ENCODE measurements at places on chromosomes 2 and 18.

DNA sequence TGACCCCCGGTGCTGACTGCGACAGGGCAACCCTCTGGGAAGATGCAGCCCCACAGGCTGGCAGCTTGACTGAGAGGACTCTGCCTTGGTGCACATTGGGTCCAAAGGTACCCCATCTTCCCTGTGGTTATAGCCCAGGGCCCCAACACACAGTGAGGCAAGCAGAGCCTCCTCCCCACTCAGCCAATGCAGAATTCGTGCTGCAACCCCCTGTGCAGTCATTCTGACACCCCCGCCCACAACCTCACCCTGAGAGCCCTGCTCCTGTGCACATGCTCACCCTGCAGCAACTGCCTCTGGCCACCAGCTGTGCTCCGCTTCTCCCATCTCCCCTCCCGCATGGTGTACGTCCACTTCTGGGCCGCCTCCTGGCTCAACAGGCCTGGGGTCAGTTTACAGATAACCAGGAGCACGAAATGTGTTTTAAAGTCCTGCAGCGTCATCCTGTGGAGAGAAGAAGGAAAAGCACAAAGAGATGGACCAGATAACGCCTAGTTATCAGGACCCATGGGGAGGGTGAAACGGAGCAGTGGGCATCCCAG lies 24.4 kb downstream of the CAPN14 start:
- H3K27ac ChIP-seq = no peak overlapping the region
- H3K4me1 ChIP-seq = no peaks in the 10 kb centered on the region
- DNase-seq = no peak
- no peaks in the 10 kb centered on the region for H3K36me3 ChIP-seq
- H3K27me3 ChIP-seq = no peaks in the 10 kb centered on the region

- DNase-seq = no peak
- H3K27ac ChIP-seq = no peak overlapping the region
- no peaks in the 10 kb centered on the region for H3K27me3 ChIP-seq
- no peaks in the 10 kb centered on the region for H3K36me3 ChIP-seq
Observed at GRCh38 chr2:58709274-58709673, 468.1 kb upstream of the FANCL start.

DNA sequence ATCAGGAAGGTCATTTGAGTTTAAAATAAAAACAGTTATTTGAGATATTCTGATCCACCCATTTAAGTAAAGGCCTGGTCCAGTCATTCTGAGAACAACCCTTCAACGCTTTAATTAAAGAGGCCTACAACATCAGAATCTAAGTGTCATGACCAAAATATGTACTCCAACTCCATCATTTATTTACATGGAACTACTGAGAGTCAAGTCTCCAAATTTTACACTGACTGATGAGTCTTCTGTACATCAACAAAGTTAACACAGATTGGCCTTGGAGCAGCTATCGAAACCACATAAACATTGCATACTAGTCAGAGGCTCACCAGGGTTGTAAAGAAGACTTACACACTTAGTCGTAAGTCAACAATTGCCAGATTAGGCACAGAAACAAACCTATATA lies 37.1 kb downstream of the PIEZO2 start:
- no peak overlapping the region for H3K4me3 ChIP-seq
- no peak for DNase-seq
- H3K4me1 ChIP-seq = no peaks in the 10 kb centered on the region
- H3K36me3 ChIP-seq = no peaks in the 10 kb centered on the region
- no peak overlapping the region for H3K27ac ChIP-seq

GRCh38 chr2:101200676-101201075 lies 49.5 kb upstream of the TBC1D8 start:
- no peaks in the 10 kb centered on the region for H3K27me3 ChIP-seq
- H3K4me1 ChIP-seq = no peaks in the 10 kb centered on the region
- no peak overlapping the region for H3K27ac ChIP-seq

DNA sequence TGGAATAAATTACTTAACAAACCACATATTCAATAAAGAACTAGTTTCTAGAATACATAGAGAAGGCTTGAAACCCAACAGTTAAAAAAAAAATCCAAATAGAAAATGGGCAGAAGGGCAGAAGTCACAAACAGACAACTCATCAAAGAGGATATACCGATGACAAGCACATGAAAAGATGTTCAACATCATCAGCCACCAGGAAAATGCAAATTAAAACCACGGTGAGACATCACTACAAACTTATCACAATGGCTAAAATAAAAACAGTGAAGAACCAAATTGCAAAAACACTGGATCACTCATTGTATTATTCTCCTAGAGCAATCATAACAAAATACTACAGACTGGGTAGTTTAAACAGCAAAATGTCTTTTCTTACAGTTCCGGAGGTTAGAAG lies 14.5 kb downstream of the SESTD1 start:
- H3K4me1 ChIP-seq = no peaks in the 10 kb centered on the region
- no peaks in the 10 kb centered on the region for H3K27me3 ChIP-seq
- no peak overlapping the region for H3K27ac ChIP-seq
- DNase-seq = no peak
- H3K4me3 ChIP-seq = no peak overlapping the region

DNA sequence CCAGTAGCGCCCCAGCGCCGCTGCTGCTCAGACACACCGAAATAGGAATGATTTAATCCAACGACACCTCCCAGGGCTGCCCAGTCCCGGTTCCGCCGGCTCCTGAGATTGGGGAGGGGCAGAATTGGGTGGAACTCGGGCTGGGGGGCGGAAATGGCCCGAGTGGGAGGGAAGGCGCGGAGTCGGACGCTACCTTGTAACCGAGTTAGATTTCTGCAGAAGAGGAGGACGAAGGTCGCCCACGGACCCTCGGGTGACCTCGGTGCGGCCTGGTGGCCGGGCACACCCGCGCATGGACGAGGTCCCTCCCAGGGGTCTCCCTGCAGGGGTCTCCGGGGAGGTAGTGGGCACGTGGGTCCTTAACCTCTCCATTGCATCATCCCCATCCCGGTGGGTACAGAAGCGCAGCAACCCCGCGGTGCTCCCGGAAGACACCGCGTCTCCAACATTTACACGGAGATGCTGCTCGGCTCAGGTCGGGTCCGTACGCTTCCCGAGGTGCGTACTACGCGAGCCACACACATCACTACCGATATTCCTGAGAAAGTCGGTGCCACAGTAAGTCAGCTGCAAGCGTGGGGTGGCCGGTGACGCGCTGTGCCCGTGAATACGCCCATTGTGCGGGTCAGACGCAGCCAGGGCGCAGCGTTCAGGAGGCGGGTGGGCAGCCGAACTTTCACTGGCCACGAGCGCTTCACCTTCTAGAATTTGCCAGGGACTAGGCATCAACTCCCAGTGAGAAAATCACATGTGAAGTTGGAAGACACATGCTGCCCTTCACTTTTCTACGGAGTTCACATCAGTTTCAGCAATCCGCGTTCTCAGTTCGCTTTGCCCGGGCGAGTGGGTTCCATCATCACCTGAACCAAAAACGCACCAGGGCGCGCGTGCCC lies 3.0 kb downstream of the ZNF516 start:
- H3K36me3 ChIP-seq = no peaks in the 10 kb centered on the region
- peak overlapping the region; percentile 87 for H3K4me3 ChIP-seq
- peaks cover 9% of the 10 kb centered on the region for H3K4me1 ChIP-seq
- no peak for DNase-seq
- peak overlapping the region; percentile 65 for H3K27ac ChIP-seq
- no peaks in the 10 kb centered on the region for H3K27me3 ChIP-seq

- no peak overlapping the region for H3K4me3 ChIP-seq
- no peak overlapping the region for H3K27ac ChIP-seq
- H3K27me3 ChIP-seq = no peaks in the 10 kb centered on the region
- DNase-seq = no peak
Observed at GRCh38 chr2:217223222-217223930, 363.5 kb upstream of the TNP1 start.

- no peaks in the 10 kb centered on the region for H3K36me3 ChIP-seq
- H3K27me3 ChIP-seq = no peaks in the 10 kb centered on the region
- no peak for DNase-seq
- H3K4me3 ChIP-seq = no peak overlapping the region
- H3K4me1 ChIP-seq = no peaks in the 10 kb centered on the region
Observed at GRCh38 chr2:137500599-137500998, 463.7 kb upstream of the HNMT start.

DNA sequence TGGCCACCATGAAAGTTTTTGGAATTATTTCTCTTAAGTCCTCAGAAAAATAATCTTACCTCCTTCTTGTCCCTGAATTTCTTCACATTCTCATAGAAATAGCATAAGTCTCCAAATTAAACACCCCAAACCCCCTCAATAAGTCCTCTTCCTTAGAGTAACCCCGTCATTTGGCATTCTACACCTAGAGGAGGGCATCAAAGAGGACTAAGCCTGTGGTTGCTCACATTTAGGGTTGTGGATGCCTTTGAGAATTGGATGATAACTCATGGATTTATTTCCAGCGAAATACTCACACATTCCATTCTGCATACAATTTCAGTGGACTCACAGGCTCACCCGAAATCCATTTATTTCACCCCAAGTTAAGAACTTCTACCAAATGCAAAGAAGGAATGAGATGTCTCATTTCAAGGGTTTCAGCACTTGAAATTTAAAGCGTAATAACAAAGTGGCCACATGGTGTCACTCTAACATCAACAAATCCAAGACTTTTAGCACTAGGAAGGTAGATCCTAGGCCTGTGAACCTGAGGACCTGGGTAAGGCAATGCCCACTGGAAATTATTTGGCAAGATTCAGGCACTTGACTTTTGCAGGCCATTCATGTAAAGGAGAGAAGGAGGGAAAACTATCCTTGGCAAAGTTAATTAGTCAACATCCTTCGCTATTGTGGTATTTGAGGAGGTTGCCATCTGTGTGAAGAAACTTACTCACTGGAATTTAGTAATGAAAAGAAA lies 24.6 kb downstream of the DYTN start:
- H3K27me3 ChIP-seq = no peaks in the 10 kb centered on the region
- DNase-seq = peak; percentile 56
- H3K4me1 ChIP-seq = no peaks in the 10 kb centered on the region
- H3K36me3 ChIP-seq = no peaks in the 10 kb centered on the region
- H3K4me3 ChIP-seq = no peak overlapping the region
- H3K27ac ChIP-seq = no peak overlapping the region

- no peak overlapping the region for H3K27ac ChIP-seq
- H3K36me3 ChIP-seq = no peaks in the 10 kb centered on the region
- DNase-seq = no peak
- H3K27me3 ChIP-seq = no peaks in the 10 kb centered on the region
- H3K4me3 ChIP-seq = no peak overlapping the region
- H3K4me1 ChIP-seq = no peaks in the 10 kb centered on the region
Observed at GRCh38 chr2:210162466-210163124, 8.6 kb downstream of the KANSL1L start.

DNA sequence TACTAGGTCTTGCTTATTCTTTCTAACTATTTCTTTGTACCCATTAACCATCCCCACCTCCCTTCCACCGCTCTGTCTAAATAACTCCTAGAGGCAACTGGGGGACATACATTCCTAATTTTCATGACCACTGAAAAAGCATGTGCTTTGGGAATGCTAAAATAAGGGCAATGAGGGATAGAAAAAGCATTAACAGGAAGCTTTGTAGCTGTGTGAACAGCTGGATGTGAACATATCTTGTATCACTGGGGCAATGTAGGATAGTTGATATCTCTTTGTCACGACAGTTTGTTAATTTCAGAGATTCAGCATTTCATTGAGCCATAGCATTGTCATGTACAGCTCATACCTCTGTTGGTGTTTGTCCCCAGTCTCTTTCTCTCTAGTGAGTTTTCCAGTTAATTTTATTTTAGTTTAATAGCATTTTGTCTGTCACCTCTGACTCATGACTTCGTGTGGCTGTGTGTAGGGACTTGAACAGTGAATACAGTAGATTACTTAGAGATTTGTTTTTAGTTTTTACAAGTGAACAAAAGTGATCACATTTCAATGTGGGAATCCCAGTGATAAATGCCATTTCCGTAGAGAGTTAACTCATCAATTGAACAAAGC lies 230.3 kb upstream of the NRP2 start:
- DNase-seq = no peak
- H3K27ac ChIP-seq = no peak overlapping the region
- no peaks in the 10 kb centered on the region for H3K4me1 ChIP-seq
- no peak overlapping the region for H3K4me3 ChIP-seq
- H3K36me3 ChIP-seq = no peaks in the 10 kb centered on the region

GRCh38 chr2:150097901-150098531 lies 389.5 kb downstream of the RND3 start:
- H3K36me3 ChIP-seq = no peaks in the 10 kb centered on the region
- H3K27ac ChIP-seq = no peak overlapping the region
- H3K27me3 ChIP-seq = no peaks in the 10 kb centered on the region
- no peak for DNase-seq
- H3K4me3 ChIP-seq = no peak overlapping the region

DNA sequence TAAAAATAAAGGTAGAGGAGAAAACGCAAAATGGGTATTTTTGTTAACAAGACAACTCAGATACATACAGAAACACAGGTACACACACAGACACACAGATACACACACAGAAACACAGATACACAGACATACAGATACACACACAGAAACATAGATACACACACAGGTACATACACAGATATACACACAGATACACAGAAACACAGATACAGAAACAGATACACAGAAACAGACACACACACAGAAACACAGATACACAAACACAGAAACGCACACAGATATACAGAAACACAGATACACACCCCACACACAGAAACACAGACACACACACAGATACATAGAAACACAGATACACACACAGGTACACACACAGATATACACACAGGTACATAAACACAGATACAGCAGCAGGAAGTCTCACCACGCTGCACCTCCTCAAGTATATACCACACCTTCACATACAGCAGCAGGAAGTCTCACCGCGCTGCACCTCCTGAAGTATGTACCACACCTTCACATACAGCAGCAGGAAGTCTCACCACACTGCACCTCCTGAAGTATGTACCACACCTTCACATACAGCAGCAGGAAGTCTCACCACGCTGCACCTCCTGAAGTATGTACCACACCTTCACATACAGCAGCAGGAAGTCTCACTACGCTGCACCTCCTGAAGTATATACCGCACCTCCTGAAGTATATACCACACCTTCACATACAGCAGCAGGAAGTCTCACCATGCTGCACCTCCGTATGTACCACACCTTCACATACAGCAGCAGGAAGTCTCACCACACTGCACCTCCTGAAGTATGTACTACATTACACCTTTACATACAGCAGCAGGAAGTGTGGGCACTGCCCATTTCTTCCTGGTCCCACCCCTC lies 250.5 kb downstream of the HDAC4 start:
- H3K27ac ChIP-seq = peak overlapping the region; percentile 39
- DNase-seq = no peak
- H3K4me3 ChIP-seq = no peak overlapping the region
- H3K36me3 ChIP-seq = peaks cover 5% of the 10 kb centered on the region

GRCh38 chr2:238039985-238040384 lies 20.8 kb upstream of the SCLY start:
- DNase-seq = no peak
- no peak overlapping the region for H3K4me3 ChIP-seq
- no peaks in the 10 kb centered on the region for H3K36me3 ChIP-seq
- no peaks in the 10 kb centered on the region for H3K4me1 ChIP-seq
- H3K27ac ChIP-seq = no peak overlapping the region
- H3K27me3 ChIP-seq = no peaks in the 10 kb centered on the region

- DNase-seq = no peak
- no peak overlapping the region for H3K4me3 ChIP-seq
- no peaks in the 10 kb centered on the region for H3K36me3 ChIP-seq
- H3K27ac ChIP-seq = no peak overlapping the region
Observed at GRCh38 chr2:122168799-122169198, 413.3 kb downstream of the TSN start.

Data from naive thymus-derived CD4-positive, alpha-beta T cell (primary cell).